HepG2 (cell line): ENCODE measurements at places on chromosomes 3 and 15.

DNA sequence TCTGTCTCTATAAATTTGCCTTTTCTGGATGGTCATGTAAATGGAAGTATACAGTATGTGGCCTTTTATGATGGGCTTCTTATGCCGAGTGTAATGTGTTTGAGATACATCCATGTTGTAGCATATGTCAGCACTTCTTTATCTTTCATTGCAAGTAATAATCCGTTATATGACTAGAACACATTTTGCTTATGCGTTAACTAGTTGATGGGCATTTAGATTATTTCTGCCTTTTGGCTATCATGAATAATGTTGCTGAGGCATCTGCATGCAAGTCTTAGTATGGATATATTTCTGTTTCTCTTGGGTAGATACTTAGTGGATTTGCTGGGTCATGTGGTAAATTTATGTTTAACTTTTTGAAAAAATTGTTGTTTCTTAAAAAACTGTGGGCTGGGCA lies 19.7 kb downstream of the KAT2B start:
- DNase-seq, result no peak

GRCh38 chr15:70560617-70561328 lies 202.6 kb downstream of the UACA start:
- DNase-seq, result no peak

DNA sequence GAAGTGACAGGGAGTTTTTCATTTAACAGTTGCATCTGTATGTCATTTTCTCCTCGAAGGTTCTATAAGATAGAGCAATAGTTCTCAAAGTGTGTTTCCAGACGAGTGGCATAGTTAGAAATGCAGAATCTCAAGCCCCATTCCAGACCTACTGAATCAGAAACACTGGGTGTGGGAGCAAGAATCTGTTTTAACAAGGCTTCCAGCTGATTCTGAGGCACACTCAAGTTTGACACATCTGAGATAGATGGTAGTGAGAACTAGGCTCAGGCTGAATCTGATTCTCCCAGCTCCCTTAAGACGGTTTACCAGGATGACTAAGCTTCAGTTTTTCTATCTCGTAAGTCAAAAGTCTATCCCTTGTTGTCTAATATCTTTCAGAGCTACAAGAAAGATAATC lies 159.8 kb upstream of the NUDT16 start:
- DNase-seq, result no peak

- peak; percentile 7 for DNase-seq
These were observed 89.3 kb downstream of the RASA2 start for GRCh38 chr3:141575879-141576743.

GRCh38 chr15:29613951-29614382 lies 208.3 kb downstream of the TJP1 start:
- DNase-seq, result peak; percentile 29

GRCh38 chr15:56185980-56186379 lies 57.7 kb downstream of the RFX7 start:
- no peak for DNase-seq

DNA sequence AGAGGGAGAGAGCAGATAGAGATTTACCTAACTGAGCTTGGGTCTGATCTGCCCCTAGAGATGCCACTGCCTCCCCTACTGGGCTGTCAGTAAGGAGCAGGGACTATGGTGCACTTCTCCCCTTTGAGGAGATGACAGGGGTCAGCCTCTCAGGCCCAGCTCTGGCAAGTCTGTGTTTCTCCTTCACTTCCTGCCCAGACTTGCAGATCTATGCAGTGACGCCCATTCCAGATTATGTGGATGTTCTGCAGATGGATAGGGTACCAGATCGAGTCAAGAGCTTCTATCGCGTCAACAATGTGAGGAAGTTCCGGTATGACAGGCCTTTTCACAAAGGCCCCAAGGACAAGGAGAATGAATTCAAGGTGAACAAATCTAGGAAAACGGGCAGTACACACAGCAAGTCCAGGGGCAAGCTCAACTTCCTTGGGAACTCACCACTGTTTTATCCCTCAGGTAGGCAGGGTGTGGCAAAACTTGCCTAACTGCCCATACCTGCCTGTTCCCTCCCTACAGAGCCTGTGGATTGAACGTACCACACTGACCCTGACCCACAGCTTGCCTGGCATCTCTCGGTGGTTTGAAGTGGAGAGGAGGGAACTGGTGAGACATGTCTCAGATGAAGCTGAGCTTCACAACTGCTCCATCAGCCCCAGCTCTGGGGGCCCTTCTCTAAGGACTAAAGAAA lies 29.1 kb upstream of the MANF start:
- no peak for DNase-seq

GRCh38 chr3:70064194-70064779 lies 64.8 kb downstream of the SAMMSON start:
- DNase-seq, result peak; percentile 27

- no peak for DNase-seq
These were observed 35.5 kb downstream of the USF3 start for GRCh38 chr3:113660896-113661295.

- no peak for DNase-seq
These were observed 8.5 kb downstream of the ANPEP start for GRCh38 chr15:89806210-89806558.

GRCh38 chr3:51436998-51437639 lies 46.0 kb downstream of the RBM15B start:
- DNase-seq, result no peak

DNA sequence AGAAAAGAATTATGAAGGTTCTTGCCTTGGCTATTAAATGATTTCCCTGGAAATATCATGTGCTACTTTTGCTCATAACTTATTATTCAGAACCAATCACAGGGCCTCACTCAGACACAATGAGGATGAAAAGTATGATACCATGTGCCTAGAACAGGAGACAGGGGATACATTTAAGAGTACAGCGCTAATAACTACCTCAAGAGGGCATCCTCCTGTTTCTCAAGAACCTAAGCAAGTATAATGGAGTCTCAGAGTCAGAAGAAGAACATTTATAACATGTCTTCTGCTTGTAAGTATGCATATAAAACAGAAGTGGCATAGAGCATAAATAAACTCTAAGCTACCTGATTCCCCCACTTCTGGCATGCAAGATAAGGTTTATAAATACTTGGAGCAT lies 125.4 kb upstream of the MME start:
- no peak for DNase-seq

- DNase-seq, result no peak
These were observed 444.8 kb upstream of the GRM7 start for GRCh38 chr3:6416049-6416661.

GRCh38 chr3:119810018-119810435 lies 28.1 kb downstream of the NR1I2 start:
- no peak for DNase-seq

DNA sequence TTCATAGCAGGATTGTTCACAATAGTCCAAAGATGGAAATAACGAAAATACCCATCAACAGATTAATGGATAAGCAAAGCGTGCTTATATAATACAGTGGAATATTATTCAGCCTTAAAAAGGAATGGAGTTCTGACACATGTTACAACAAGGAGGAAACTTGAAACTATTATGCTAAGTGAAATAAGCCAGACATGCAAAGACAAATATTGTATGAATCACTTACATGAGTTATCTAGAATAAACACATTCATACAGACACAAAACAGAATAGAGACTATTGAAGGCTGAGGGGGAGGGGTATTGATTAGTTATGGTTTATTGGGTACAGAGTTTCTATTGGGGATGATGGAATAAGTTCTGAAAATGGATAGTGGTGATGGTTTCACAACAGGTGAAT lies 438.6 kb downstream of the CADM2 start:
- DNase-seq, result no peak
